ENCODE measurements at places on chromosomes 5 and 9. TPM values are rescaled to one million over a fixed set of nuclear protein-coding genes. Genes with fewer than 3 reads are reported as not detected.
A peak's percentile ranks its signal among the peaks of the same experiment; 100 is the strongest.

NTRK2 gene
- total RNA-seq: not detected

RASEF gene
- total RNA-seq: not detected

MEIKIN gene
- not detected for total RNA-seq

ESM1 gene
- total RNA-seq: not detected

- DNase-seq: no peak
Measured at GRCh38 chr9:115946530-115946929, 207.1 kb upstream of the PAPPA start.

GRCh38 chr9:133304158-133304470 is 29.1 kb upstream of the ABO start:
- no peak for DNase-seq

DNA sequence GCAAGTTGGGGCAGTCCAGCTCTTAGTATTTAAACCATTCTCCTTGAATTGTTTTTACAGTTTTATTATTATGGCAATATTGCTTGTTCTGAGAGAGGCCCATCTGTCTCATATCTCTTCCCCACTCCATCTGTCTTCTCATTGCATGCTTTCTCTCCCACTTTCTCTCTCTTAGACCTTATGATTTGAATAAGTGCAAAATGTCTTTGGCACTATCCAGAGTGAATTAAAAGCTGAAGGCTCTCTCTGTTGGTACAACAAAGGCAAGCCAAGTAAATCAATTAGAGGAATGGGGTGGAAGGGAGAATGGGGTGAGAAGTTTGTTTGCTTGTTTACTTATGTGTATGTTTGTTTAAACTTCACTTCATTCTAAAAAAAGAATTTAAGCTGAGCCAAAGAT is 195.3 kb upstream of the RFX3 start:
- DNase-seq: no peak

GRCh38 chr5:117488976-117489500 is 914.4 kb upstream of the SEMA6A start:
- peak; percentile 64 for DNase-seq

DNA sequence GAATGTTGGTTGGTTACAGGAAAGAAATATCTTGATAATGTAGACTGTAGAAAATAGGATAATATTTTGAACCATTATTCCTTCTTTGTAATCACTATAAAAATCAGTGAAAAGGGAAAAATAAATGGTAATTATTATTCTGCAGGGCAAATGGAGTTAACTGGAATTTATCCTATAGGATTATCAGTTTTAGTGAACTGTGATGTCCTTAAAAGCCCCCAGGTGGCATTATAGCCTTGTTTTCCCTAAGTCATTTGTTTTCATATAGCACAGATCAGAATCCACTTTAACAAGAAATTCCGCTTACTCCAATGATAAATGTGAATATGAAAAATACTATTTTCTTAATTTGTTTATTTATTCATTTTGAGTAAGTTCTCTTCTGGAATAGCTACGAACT is 26.2 kb upstream of the WDR41 start:
- peak; percentile 19 for DNase-seq

DNA sequence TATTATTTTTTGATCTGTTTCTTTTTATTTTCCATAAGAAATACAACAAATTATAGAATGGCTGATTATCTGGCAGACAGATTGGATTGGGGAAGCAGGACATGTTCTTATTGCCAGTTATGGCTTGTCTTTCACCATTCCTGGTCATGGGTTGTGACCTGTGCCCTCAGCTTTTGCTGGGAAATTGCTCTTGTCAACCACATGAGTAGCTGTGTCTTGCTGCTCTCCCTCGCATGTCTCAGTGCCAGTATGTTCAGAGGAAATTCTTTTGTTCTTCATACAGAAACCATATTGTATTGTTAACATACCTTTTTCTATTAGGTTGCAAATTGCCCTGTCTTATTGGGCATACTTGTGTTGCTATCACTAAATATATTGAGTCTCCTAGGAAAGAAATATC is 344.1 kb downstream of the OSTF1 start:
- no peak for DNase-seq
